ENCODE measurements at places on chromosomes 4 and X. TPM values are rescaled to one million over a fixed set of nuclear protein-coding genes. Genes with fewer than 3 reads are reported as not detected.

MORC4 gene
- total RNA-seq, result 48.5 TPM

ZNF711 gene
- total RNA-seq, result 0.37 TPM

PAGE2 gene
- total RNA-seq, result 0.71 TPM

MAD2L1 gene
- 3.0 TPM for total RNA-seq

MEPE gene
- not detected for total RNA-seq

MTNR1A gene
- not detected for total RNA-seq

ASMT gene
- total RNA-seq, result not detected

IL1RAPL1 gene
- 0.46 TPM for total RNA-seq

LANCL3 gene
- total RNA-seq, result not detected

FRMPD3 gene
- not detected for total RNA-seq

BCORL1 gene
- 1.7 TPM for total RNA-seq

PDE5A gene
- 134 TPM for total RNA-seq

CHRDL1 gene
- 0.14 TPM for total RNA-seq

CD38 gene
- total RNA-seq, result 0.14 TPM

NEUROG2 gene
- total RNA-seq, result not detected

PTCHD1 gene
- not detected for total RNA-seq

CXCL11 gene
- 0.14 TPM for total RNA-seq

ADAM29 gene
- under 0.01 TPM for total RNA-seq

USP51 gene
- 1.9 TPM for total RNA-seq

UFSP2 gene
- total RNA-seq, result 49.3 TPM

XPNPEP2 gene
- 1.9 TPM for total RNA-seq

All from smooth muscle cell of bladder (primary cell).